ENCODE measurements at places on chromosomes 2 and 18.

GRCh38 chr18:63480476-63480875 lies 3.7 kb downstream of the SERPINB5 start:
- DNase-seq, result no peak

DNA sequence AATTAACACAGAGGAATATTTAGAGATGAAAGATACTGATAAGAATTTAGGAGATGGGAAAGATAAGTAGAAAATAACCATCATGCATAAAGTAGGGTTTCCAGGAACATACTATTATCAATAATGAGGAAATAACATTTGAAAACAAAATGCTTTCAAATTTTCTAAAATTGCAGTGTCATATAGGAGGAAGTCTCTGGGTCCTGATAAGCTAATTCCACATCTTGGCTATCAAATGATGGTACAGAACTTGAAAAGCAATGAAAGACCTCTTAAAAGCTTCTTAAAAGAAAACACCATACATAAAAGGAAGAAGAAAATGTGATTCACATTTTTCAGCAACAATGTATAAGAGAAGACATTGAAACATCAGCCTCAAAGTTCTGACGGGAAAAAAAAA lies 1024.8 kb downstream of the TSN start:
- DNase-seq, result no peak

DNA sequence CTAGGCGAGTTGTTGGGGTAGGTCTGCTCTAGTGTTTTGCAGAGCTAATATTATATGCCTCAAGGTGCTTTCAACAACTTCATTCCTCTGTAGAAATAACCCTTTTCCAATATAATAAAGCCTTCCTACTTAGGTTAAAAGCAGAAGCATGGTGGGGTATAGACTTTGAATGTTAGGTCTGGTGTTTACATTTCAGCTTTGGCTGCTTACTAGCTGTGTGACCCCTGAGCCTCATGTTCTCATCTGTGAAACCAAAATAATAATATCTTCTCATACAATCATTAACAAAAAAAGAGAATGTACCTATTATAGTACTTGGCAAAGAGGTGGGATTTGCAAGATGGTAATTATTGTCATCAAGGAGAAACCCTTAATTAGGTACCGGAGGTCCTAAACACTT lies 386.6 kb downstream of the NBAS start:
- DNase-seq, result no peak

DNA sequence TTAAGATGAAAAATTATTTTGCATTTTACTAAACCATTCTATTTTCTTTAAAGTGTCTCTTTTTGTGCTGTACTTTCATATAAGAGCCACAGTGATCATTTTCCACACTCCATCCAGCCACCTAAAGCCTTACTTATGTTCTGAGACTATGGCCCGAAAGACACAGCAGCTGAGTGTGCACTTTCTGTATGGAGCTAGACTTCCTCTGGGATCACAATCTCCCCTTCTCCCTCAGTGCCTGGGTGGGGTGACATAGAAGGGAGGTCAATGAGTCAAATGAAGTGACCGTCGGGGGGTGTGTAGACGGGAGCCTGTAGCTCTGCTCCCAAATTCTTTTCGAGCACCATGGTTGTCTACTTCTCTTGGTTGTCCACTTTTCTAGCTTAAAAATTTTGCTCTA lies 97.8 kb upstream of the ARL4C start:
- DNase-seq, result no peak

All from stimulated activated CD8-positive, alpha-beta memory T cell treated with anti-CD3 and anti-CD28 coated beads, Interleukin-15, amount 100 ng/mL, for 48 hours (primary cell).